ENCODE measurements at places on chromosomes 4 and X.

DNA sequence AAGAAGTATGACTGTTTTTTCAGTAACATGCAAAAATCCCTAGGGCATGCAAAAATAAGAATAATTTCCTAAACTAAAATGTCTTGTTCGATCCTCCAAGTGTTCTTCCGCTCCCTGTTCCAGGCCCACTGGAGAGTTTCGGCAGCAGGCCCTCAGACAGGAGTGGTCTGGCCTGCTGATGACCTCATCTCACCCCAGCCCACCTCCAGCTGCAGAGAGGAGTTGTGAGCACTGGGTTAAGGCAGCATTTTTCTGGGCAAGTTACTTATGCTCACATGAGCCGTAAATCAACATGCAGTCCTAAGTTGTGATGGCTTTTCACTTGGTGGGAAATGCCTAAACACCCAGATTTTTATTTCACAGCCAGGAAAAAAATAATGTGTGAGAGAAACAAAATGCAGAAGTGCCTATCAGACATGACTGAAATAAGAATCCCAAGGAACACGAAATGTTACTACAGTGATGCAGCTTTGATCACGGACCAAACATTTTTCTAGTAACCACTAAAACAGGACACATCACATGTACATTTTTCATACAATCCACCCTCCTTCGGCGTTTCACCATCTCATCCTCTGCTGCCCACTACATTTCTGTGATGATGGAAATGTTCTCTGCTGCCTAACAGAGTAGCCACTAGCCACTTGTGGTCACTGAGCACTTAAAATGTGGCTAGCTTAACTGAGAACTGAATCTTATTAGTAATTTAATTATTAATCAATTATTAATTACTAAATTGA lies 153.3 kb upstream of the TBL1X start:
- no peak for DNase-seq

GRCh38 chr4:119031218-119031617 lies 104.4 kb upstream of the MYOZ2 start:
- no peak for DNase-seq

DNA sequence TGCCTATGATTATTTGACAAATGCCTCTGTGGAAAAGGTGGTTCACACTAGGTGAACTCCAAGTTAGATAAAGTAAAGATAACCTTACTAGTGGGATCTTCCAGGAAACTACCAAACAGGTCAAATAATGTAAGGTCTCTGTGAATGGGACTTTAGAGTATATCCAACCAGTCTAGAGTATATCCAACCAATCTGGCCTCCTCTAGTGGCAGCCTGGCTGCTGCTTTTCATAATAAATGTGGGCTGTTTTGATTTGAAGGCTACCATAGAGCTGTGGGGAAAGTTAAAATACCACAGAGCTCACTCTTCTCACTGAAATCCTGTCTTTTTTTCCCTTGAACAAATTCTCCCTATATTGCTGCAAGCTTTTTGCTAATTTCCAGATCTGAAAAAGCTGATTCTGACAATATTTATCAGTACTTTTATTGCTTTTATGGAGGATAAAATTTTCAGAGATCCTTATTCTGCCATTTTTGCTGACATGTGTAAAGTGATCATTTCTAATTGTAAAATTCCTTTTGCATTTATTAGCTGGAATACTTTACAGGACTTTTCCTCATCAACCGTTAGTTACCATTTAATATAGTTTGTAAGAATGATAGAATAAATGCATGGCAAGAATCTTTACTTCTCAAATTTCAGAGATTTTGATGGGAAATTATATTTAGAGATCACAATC lies 111.3 kb downstream of the TET2 start:
- no peak for DNase-seq

DNA sequence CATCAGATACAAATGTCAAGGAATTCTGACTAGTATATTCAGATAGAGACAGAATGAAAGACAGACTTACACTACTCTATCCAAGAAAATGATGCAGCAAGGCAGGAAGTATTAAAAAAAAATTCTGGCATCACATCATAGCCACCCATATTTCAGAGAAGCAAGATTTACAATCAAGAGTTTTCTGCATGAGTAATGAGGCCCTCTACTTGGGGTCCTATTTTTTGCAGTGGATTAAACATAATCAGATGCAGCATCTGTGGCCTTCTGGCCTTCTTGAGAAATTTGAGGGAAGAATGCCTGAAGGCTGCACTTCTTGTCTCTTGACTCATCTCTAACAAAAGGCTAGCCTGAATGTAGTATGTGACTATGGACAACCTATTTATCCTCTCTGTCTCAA lies 48.2 kb upstream of the SLIT2 start:
- no peak for DNase-seq

DNA sequence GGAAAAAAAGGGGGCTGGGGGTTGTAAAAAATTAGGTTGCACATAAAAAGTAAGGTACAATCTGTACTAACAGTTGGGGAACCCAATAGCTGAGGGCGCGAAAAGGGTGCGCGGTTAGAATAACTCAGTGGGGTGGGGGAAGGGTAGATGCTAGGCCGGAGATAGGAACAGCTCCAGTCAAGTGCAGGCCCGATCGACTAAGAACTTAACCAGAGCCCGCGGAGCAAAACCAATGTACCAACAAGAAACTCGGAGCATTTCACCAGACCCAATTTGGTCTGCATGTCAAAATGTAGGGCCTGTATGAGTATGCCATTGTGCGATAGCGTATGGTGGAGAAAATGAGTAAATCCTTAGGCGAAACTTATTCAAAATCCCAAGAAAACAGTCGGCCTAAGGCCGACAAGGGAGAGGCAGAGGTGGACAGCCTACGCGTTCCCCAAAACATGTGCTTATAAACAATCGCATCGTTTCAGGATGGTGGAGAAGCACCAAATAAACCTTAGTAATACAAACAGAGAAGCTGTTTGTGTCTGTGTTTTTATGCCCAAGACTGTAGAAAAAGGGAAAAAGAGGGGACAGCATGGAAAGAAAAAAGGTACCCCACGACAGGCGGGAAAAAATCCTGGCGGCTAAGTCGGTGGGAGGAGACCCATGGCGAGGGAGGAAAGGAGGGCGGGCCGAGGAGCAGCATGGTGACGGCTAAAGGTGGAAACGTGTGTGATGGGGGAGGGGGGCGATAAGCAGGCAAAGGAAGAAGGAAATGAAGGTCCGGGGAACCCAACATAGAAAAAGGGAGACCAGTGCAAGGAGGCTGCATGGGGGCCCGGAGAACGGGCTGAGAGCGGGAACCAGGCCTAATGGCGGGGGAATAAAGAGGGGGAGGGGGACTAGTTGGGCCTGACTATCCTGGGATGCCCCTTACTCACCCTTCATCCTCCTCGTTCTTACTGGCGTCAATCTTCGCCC lies 990 bp downstream of the HNRNPD start:
- peak; percentile 66 for DNase-seq

DNA sequence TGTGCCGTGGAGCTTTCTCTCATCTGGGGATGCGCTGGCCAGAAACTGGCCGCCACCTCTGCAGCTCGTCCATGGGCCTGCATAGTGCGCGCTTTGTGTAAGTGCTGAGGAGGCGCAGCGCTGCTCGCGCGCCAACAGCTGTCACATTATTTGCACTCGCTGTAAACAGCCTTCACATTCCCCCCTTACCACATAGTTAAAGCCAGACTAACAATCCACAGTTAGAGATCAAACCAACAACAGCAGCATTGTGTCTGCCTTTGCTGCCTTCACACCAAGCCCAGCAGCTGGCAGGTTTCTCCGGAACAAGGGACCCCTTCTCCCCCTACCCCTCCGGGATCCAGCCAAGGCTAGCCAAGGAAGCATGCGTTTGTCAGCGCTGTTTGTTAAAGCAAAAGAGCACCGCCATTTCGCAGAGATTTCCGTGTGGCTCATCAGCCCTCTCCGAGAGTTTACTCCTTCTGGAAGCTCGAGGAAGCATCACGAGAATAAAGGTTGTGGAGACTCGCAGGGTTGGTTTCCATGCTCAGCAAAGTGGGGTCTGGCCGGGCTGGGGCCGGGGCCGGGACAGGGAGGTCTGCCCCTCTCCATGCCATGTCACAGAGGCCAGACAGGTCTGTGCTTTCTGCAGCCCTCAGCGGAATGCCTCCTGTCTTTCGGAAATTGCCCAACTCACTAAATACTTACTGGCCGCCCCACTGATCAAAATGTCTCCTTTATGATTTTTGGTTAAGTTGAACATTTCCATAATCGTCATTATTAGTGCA lies 11.0 kb downstream of the BCOR start:
- no peak for DNase-seq

- no peak for DNase-seq
These were observed 34.2 kb downstream of the AGA start for GRCh38 chr4:177408023-177408422.

DNA sequence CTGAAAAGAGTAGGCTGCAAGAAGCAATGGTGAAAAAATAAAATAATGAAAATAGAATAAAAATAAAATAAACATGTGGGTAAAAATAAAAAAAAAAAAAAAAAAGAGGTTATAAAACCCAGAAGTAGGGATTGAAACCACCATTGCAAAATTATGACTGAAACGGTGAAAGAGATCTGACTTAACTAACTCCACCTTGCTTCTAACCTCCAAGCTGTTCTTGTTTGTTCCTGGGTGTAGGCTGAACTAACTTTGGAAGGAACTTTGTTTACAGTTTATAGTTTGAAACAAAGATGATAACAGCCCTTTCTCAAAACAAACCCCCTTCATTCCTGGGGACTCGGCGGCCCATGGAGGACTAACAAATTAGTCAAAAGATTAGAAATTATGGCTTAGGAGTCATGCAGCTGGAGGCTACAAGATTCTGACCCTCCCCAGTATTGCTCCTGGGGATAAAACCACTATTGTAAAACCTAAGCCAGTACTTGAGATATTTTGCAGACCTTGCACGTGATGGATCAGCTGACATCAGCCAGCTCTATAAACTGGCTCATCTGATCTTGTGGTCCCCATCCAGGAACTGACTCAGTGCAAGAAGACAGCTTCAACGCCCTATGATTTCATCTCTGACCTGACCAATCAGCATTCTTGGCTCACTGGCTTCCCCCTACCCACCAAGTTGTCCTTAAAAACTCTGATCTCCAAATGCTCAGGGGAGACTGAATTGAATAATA lies 30.4 kb downstream of the DDX60L start:
- DNase-seq = no peak

- no peak for DNase-seq
These were observed 537.3 kb upstream of the FTHL17 start for GRCh38 chrX:31609130-31609529.

DNA sequence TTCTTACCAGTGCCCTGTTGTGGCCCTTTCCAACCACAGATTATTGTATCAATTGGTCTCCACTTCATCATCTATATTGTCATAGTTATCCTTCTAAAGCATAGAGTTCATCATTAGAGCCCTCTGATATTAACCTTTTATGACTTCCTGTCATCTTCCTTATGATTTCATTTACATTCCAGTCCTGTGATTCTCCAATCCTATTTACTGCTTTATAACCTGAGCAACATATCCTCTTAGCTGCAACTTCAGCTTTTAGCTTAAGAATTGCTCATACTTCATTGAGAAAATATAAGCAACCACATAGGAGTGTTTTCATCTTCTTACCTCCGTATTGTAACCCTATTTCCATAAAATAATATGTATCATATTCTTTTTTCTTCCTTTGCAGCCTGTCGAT lies 252.6 kb upstream of the CENPE start:
- DNase-seq = no peak

DNA sequence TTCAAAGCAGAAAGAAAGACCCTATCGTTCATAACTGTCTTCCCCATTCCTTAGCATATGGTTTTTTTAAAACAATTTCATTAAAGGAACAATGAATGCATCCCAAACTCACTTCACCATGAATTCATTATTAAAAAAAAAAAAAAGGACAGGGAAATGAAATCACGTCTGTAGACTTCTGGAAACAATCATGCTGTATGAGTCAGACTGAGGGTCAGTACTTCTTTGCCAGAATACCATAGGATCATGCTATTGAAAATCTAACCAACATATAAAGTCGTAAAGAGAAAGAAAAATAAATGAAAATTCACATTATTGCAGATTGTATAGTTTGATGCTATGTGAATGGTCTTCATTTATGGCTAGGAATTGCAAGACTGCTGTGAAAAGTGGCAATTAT lies 144.4 kb downstream of the PCDH18 start:
- no peak for DNase-seq

- no peak for DNase-seq
These were observed 179.4 kb downstream of the RAPGEF2 start for GRCh38 chr4:159282329-159282728.

GRCh38 chr4:147307896-147308674 lies 172.8 kb upstream of the EDNRA start:
- DNase-seq = no peak

DNA sequence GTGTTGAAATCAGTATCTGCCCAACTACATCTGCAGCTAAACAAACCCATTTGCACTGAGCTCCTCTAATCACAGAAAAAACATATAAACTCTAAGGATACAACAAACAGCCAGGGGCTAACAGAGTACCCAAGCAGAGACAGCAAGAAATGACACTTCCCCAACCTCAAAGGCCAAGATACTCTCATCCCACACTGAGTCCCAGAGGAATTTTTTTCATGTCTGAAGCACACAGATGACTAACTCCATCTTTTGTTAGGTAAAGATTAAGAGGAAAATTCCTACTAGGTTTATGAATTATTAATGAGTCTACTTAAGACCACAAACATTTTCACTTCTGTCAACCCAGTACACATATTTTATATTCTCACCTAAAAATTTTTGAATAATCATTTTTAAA lies 31.6 kb downstream of the SEPSECS start:
- DNase-seq = no peak

DNA sequence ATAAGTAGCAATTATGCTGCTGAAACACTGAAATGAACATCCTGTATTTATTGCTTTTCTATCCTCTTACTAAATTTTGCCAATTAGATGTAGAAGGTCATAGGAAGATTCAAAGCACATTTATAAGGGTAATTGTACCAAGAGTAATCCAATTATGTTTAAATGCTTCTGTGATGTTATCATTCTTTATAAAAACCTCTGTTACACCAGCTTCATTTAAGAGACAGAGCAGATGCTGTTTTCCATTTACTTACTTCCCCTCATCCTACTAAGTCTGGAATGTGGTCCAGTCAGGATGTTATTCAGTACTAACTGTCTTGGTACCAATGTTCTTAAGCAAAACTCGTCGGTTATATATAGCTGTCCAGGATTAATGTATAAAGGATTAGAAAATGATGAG lies 539.6 kb downstream of the PDHA2 start:
- DNase-seq = no peak

- no peak for DNase-seq
These were observed 122.4 kb downstream of the LARP7 start for GRCh38 chr4:112759313-112759712.

DNA sequence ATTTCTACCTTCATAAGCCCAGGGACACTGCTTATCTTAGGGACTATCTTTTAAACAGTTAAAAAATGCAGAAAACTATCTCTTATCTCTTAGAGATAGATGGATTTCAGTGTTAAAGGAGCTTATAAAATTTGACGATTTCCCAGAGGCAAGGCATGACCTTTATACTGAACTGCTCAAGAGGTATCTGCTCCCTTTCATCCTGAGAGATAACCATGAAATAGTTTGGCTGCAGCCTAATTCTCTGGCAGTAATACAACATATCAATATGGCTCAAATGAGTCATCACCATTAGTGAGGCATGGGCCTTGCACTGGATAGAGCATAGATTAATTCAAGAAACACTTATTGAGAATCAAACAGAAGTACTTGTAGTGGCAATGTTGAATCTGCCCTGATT lies 348.2 kb upstream of the GRIA3 start:
- DNase-seq = no peak

All from GM20000 (cell line).